Uterus (tissue), 4 donors: ENCODE measurements at places on chromosomes 16 and 17.

GRCh38 chr16:47492428-47493377 is 31.6 kb downstream of the PHKB start:
- peak; percentile 58 for DNase-seq

- DNase-seq, result no peak
These were observed 2.8 kb upstream of the PRKAR1A start for GRCh38 chr17:68509141-68510057.

DNA sequence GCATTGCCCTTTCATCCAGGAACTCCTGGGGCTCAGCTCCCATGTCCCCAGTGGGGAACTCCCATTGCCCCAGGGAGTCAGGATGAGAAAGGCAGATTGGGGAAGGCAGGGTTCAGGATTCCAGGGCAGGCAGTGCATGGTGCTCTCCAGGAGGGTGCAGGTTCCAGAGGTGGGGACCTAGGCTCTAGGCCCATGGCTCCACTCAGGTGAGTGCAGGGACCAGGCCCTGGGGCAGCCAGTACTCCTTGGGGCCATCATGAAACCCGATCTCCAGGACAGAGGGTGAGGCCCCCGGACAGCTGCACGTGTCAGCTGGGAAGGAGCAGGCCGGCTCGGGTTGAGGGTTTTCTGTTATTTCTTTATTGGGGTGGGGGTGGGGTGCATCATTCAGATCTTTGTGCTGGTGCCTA is 1.3 kb upstream of the MTSS2 start:
- no peak for DNase-seq

GRCh38 chr17:57540596-57540995 is 204.5 kb downstream of the CCDC182 start:
- DNase-seq, result no peak

DNA sequence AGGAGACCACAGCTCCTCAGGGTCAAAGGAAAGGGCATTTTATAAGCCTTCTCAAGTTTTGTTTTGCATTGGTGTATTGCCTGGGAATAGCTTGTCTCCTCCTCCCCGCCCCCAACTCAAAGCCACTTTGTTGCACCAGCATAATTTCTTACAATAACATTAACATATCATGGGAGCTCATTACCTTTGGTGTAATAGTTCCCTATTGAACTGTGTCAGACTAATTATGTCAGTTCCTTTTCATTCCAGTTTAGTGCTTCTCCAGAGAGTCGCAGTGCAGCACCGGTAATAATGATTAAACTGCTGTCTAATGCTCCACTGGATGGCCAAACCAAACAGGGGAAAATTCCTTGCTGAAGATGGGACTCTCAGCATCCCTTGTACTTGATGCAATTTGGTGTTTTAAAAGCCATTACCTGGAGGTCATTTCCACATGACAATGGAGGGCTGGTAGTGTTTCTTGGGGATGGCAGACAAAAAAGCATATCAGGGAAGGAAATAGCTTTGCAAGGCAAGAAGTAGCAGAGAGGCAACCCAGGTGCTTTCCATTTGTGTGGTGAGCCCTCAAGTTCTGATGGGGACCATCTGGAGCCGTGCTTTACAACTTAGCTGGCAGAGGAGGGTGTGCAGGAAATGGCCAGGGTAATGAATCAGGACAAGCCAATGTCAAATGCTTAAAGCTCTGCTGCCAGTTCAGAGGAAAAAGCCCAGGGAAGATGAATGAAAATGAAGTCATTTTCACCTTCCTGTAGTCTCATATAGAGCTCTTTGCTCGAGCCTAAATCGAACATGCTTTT is 91.5 kb upstream of the NLRP1 start:
- DNase-seq, result no peak

- no peak for DNase-seq
These were observed 166.4 kb downstream of the CYB561 start for GRCh38 chr17:63279498-63280230.

DNA sequence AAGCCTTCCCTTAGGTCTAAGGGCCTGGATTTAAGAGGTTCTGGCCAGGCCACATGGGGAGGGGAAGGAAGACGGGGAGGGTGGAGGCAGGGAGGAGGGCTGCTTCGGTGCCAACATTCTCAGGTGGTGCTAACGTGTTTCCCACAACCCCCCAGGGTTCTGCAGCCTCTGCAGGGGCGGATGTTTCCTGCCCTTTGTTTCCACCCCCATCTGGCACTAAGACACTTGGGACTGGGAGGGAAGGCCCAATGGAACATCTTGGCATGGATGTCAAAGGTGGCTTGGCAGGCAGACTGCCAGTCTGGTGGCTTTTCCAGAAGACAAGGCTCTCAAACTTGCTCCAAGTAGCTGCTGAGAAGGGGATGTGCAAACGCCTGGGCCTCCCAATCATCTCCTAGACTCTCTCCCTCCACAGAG is 12.7 kb downstream of the HIC1 start:
- DNase-seq, result peak; percentile 79

DNA sequence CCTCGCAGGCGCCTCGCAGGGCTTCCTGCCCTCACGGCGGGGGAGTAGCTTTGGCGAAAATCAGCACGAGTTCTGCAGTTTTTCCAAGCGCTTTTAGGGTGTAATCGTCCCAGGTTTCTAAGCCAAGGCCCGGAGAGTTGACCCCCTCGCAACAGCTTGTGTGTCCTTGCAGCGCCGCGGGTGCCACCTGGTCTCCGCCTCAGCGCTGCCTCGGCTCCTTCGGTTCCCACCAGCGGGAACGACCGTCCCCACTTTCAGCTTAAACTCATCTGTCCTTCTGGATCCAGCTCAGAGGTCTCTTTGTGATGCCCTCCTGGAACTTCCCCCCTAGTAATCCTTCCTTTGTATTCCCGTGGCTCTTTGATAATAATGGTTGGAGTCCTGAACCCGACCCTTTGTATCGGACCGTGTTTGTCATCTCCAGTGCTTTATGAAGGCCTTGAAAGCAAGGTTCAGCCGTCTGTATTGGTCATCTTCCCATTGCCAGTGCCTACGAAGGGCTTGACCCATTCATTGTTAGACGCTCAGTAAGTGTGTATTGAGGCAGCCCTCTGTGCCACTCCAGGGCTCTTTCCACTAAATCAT is 858 bp upstream of the SMARCE1 start:
- DNase-seq, result no peak

GRCh38 chr17:21042458-21043295 is at the start of gene USP22:
Gene USP22, minus strand, starts transcription at chr17:21043011. Its CDS starts 176 bp downstream, at chr17:21042835.
- no peak for DNase-seq

- peak; percentile 20 for DNase-seq
These were observed 18.0 kb downstream of the MPRIP start for GRCh38 chr17:17060001-17060922.

DNA sequence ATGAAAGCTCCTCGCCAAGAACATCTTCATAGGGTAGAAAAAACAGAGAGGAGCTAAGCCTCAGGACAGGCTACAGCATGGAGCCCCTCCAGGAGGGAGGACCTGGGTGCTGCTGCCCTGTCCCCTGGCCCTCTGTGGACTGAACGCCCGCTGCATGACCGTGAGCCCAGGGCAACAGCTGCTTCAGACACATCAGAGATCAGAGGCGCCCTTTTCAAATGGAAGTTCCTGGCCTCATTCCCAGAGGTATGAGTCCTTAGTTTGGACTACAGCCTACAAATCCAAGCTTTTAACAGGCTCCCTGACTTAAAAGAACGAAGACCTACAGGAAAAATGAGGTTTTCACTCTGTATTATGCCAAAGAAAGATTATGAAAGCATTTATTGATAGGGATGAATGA is 48.5 kb downstream of the ZNF18 start:
- DNase-seq, result no peak

DNA sequence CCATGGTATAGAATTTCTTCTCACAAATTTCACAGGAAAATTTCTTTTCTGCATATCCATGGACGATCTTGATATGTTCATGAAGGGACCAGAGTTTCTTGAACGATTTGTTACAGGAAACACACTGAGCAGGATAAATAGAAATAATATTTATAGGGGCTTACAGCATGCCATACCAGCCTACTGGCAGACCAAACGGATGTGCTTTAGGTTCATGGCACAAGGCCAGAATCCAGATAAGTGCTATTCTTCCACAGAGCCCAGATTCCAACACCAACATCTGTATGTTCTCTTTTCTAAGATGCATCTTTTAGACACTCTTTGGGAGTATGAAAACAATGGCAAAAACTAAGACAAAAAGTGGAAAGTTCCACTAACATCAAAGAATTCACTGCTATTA is 49.3 kb downstream of the ZNF652 start:
- no peak for DNase-seq

- DNase-seq, result no peak
These were observed 743 bp upstream of the ARMC7 start for GRCh38 chr17:75109046-75109406.

DNA sequence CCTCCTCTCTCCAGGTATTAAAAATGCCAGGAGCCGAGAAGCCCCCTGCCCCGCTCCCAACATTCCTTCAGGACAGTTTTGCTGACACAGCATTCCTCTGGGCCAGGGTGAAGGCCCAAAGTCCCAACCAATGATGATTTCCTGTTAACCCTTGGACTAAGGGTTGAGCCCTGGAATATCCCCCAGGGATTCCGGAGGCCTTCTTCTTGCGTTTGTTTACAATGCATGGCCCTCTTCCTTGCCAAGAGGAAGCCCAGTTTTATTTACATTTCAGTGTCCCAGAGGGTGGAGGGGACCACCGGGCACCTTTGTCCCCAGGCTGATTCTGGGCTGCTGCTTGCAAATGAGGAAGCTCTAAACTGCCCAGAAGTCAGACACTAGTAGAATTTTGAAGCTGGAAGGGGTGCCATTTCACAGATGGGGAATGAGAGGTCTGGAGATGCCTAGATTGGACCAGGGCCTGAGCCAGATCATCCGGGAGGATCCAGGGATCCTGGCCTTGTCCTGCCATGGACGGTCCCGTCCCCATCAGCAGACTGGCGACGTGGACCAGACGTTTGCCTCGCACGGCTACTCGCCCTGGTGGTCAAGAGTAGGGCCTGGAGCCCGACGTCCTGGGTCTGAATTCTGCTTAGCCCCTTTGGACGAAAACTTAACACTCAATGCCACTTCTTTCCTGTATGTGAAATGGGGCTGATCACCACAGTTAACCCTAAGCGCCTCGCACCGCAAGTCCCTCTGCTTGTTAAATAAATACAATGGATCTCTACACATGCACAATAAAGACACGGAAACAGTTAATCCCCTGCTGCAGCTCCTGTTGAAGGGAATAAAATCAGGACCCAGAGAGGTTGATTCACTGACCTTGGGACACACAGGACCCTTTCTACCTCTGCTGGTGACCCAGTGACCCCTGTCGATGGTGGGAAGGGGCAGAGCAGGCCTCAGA is 55.6 kb upstream of the CIBAR2 start:
- DNase-seq, result no peak

DNA sequence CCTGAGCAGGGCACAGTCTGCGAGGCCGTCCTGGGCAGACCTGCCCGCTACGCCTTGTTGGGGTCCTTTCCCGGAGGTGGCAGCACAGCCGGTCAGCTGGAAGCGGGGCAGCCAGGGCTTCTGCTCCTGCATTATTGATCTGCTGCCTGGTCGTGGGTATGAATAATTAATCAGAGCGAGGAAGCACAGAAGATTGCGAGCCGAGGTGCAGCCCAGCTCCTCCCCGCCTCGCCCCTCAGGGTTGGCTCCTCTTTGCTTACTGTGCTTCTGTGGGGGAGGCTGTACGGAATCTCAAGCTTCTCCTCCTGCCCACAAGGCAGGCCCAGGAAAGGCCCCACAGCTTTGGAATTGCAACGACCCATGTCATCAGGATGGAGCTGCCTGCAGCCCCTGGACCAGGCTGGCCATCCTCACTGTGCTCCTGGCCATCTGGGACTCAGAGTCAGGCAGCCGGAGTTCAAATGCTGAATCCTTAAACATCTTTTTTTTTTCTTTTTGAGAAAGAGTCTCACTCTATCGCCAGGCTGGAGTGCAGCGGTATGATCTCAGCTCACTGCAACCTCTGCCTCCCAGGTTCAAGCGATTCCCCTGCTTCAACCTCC is 25.6 kb downstream of the TRARG1 start:
- DNase-seq, result no peak

DNA sequence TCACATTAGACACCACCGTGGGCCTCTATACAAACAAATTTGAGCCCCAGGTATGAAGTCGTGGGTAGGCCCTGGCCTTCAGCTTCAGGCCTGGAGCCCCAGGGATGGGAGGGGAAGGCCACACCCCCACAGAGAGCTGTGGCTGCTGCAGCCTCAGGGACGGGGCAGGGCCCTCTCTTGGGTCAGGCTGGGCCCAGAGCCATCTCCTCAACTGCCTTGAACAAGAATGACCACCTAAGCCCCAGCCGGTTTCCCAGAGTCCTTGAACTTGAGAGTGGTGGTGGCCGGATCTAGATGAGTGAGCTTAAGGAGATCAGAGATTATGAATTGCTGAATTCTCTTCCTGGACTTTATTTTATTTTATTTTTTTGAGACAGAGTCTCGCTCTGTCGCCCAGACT is 18.6 kb downstream of the SCNN1B start:
- no peak for DNase-seq

GRCh38 chr17:44591206-44591605 is 33.9 kb downstream of the FZD2 start:
- DNase-seq, result no peak

DNA sequence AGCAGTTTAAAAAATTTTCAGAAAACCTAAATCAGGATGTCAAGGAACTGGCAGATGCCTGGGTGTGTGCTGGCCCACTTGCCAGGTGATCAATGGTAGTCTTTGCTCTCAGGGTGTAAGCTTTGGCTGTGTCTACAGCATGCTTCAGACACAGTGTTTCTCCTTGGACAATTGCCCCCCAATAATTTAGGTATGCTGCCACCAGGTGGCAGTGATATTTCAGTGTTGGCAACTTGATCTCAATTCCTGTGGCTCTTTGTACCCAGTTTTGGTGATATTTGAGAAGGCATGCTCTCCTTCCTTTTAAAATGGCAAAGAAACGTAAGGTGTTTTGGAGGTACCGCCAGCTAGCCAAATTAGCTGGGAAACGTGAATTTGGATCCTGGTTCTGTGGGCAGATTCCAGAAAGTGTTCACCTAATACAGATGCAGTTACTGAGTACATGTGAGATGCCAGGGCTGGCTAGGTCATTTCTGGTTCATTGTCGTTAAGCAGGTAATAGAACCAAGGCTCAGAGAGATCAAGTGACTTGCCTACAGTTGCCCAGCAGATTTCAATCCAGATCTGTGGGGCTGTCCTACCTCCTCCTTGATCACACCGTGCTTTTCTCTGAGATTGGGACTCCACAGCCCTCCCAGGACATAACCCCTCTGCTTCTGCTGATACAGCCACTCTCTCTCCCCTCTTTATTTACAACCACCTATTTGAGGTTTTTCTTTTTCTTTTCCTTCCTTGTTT is 155.6 kb upstream of the PLCG2 start:
- no peak for DNase-seq

GRCh38 chr16:11168386-11169051 is 87.5 kb downstream of the SOCS1 start:
- no peak for DNase-seq

- peak; percentile 41 for DNase-seq
These were observed 11.4 kb downstream of the HLF start for GRCh38 chr17:55275894-55276804.

- no peak for DNase-seq
These were observed 21.3 kb downstream of the COX4I1 start for GRCh38 chr16:85820604-85821372.
